ENCODE measurements at places on chromosomes 7 and 10.

DNA sequence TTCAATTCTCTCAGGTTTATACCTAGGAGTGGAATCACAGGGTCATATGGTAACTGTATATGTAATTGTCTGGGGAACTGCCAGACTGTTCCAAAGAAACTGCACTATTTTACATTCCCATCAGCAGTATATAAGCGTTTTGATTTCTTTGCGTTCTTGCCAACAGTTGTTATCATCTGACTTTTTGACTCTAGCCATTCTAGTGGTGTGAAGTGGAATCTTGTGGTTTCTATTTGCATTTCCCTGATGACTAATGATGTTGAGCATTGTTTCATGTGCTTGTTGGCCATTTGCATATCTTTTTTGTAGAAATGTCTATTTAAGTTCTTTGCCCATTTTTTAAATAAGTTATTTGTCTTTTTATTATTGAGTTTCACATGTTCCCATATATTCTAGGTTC lies 44.3 kb upstream of the ZC3HAV1 start:
- DNase-seq, result peak; percentile 18

GRCh38 chr7:99380823-99381663 lies 6.5 kb downstream of the ARPC1B start:
- no peak for DNase-seq

DNA sequence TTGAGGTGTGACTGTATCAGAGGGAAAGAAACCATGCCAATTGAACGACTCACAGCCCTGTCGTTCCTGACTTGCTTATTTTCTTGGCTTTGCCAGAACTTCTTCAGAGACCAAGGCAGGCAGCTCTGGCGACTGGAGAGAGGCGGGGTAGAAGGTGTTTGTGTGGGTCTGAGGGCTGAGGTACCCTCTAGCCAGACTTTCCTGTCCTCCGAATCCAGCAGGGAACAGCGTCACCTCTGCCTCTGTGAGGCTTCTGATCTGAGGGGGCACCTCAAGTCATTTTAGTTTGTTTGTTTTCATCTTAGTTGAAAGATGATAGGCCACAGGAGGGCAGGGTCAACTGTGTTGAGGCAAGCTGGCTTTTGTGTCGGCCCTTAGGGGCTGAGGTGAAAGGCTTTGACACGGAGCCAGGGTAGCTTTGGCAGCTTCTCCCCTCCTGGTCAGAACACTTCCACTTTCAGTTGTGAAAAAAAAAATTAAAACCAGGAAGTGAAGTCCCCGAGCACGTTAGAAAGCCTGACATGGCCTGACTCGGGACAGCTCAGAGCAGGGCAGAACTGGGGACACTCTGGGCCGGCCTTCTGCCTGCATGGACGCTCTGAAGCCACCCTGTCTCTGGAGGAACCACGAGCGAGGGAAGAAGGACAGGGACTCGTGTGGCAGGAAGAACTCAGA lies 1.9 kb downstream of the ACSL5 start:
- DNase-seq, result no peak

DNA sequence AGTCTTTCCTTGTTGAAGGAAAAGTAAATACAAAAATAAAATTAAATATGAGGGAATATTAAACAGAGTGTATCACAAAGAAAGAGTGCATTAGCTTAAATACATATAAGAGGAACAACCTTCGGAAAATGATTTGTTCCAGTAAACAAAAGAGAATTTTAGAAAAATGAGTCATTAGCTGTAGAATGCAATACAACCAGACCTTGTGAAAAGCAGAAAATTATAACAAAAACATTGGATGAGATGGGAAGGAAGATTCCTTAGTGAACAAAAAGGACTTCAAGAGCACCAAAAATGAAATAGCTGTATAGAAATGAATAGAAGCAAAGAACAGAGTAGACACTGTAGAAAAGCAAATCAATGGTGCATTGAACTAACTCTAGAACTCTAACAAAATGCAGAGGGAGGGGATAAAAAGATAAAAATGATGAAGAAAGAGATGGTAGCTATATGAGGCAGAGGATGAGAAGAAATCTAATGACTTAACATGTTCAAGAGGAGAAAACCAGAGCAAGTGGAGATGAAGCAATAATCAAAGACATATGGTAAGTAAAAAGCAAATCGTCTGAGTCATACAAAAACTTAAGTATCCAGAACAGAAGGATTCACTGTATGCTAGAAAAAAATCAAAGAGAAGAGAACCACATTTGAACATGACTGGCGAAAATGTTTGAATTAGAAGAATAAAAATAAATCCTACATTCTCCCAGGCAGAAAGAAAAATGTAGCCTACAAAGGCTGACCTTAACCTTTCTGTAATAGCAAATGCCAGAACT lies 190.5 kb downstream of the TMEM26 start:
- DNase-seq, result no peak

- DNase-seq, result no peak
These were observed 67.9 kb downstream of the RNLS start for GRCh38 chr10:88515235-88515634.

DNA sequence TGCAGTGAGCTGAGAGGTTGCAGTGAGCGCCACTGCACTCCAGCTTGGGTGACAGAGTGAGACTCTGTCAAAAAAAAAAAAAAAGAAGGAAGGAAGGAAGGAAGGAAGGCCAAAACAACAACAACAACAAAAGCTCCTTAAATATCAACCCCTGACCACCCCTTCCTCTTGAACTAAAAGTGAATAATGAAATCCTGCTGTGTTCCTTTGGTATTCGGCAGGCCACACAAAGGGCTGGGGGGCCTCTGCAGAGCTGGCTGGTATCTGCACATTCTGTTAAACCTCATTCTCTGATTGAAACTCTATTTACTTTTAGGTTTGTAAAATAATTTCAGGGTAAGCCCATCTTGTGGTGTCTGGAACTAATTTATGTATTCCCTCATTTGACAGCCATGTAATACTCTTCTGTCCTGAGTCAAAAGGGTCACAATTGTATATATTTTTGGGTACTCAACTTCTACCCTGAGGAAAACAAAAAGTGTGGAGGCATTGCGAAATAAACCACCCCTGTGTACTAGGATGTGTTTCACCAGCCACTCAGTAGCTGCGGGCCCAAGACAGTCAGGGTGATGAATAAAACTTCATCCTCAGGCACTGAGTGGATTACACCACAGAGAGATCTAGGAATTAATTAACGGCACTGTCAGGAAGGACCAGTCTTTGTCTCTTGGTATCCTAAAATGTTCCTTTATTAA lies 446.4 kb upstream of the PFKP start:
- DNase-seq, result no peak

GRCh38 chr7:138618506-138618905 lies 82.7 kb downstream of the SVOPL start:
- DNase-seq, result no peak

GRCh38 chr7:159017210-159017609 lies 127.5 kb downstream of the VIPR2 start:
- DNase-seq, result no peak

DNA sequence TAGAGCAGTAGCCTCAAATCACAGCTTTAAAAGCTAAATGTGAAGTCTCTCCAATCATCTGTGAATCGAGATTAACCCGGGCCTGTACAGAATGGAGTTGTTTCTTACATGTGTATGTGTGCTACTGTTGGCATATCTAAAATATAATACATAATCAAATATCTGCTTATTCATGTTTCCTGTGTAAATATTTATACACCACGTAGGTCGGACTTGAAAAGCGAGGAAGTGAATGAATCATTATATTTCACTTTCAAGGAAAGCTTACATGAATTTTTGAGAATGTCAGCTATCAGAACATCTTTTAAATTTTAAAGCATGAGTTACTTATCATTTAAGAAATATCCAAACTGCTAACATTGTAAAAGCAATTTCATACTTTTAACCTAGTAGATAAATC lies 233.3 kb downstream of the SLC25A13 start:
- DNase-seq, result peak; percentile 45

GRCh38 chr7:64997927-64998391 lies 7.1 kb upstream of the ZNF117 start:
- peak; percentile 78 for DNase-seq

GRCh38 chr10:31929261-31930022 lies 811 bp upstream of the ARHGAP12 start:
- no peak for DNase-seq

DNA sequence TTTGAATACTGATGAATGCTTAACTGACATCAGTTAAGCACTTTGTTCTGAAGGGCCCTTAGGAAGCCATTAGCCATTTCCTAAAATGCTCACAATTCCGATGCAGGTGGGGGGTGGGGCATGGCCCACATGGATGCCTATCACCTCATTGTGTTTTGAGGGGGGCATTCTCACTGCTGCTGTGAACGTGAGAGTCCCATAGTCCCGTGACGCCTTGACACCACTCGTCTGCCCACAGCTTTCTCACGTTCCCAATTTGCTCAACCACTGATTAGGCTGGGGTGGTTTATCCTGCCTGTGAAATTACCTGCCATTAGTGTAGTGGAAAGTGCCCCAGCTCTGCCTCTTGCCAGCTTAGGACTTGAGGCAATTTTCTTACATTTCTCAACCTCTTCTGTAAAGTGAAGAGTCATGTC lies 31.9 kb downstream of the DUSP5 start:
- DNase-seq, result no peak

- no peak for DNase-seq
These were observed 18.4 kb upstream of the CALN1 start for GRCh38 chr7:72430531-72430930.

GRCh38 chr10:132892004-132892403 lies 50.4 kb downstream of the CFAP46 start:
- no peak for DNase-seq

- DNase-seq, result no peak
These were observed 117.8 kb upstream of the AKR1E2 start for GRCh38 chr10:4708123-4708759.

DNA sequence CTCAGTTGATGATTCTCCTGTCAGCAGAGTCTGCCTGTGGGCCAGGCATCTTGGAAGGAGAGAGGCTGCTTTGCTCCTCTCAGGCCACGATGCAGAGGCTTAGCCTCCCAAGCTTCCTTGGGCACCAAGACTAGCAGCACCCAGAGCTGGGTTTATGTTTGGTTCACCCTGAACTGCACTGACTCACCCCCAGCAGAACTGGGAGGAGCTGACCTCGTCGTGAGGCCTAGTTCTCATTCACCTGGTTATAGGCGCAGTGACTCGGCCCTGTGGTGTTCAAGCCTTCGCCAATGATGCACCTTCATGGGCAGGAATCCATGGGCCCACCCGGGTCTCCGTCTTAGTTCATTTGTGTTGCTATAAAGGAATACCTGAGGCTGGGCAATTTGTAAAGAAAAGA lies 122.0 kb upstream of the ZNF438 start:
- DNase-seq, result no peak

GRCh38 chr7:39606352-39606751 lies 17.0 kb upstream of the RALA start:
- DNase-seq, result no peak

- no peak for DNase-seq
These were observed 69.2 kb downstream of the DNAJC1 start for GRCh38 chr10:21934307-21934706.

DNA sequence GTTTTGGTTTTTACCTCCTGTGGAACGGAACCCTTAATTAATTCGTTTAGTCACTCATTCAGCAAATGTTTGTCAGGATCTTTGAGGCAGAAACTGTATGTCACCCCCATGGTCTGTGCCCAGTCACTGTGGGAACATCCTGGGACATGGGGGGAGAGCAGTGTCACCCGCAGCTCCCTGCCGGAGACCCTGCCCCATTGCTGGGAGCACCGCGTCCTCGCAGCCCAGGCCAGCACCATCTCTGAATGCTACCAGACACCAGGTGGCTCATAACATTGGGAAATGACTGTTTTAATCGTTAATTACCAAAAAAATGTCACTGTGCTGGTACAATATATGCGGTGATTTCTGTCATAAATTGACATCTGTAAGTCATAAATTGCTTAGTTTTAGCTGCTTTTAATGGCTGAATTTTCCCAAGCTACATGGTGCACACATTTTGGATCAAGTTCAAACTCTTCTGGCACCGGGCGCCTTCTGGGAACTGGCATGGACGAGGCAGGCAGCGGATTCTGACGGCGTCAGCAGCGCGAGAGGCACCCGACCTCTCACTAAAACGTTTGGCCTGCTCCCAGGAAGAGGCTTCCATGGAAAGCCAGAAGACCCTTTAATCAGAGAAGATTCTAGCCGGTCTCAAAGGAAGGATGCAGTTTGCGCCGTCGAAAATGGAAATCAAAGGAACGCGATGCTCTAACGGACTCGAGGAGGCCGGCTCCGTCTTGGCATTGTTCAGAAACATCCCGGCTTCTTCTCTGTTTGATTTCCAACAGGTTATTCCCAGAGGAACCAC lies 184.2 kb downstream of the ADARB2 start:
- no peak for DNase-seq

GRCh38 chr7:111212857-111213523 lies 122.1 kb downstream of the LRRN3 start:
- no peak for DNase-seq
